ENCODE measurements at places on chromosomes 16 and 17.

- DNase-seq = no peak
Measured at GRCh38 chr17:30952638-30953393, 18.0 kb upstream of the RNF135 start.

DNA sequence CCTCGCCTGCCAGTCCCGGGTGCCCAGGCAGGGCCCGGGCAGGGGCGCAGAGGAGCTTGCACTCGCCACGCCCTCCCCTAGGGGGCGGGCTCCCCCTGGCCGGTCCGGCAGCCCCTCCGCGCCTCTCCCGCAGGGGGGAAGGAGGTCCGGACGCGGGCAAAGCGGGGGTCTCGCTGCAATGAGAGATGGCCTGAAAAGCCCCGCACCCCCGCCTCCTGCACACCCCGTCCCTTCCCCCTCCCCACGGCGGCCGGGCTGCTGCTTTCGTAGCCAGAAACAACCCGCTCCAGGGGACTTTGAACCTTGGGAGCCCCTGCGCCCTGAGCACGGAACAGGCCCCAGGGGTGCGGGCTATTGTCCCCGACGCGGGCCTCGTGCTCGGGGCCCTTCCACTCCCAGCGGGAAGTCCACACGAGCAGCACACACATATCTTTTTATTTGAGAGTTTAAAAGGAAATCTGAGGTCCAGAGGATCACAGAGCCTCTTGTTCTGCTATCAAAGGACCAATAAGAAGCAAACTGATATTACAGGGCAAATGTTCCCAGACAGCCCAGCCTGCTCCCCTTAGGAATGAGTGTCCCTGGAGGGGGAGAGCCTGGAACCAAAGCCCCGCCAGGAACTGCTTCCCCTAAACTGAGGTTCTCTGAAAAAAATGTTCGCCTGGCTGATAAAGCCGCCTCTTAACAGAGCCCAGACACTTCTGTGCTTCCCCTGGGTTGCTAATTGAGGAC is 5.8 kb upstream of the CBX4 start:
- peak; percentile 72 for DNase-seq

GRCh38 chr17:68865584-68865983 is 89.6 kb downstream of the ABCA8 start:
- no peak for DNase-seq

GRCh38 chr16:51008037-51008436 is 143.0 kb downstream of the SALL1 start:
- no peak for DNase-seq

DNA sequence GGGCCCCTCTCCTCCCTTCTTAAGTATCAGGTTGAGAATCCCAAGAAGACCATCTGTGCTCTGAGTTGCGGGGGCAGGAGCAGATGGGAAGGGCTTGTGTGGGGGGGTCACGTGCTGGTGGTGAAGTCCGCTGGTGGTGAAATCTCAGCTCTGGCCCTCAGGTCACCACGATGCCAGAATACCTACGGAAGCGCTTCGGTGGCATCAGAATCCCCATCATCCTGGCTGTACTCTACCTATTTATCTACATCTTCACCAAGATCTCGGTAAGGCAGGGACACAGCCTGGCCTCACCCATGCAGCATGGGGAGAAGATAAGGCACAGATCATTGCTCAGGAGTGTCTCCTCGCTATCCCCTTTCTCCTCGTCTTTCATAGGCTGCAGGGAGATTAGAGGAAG is 29.7 kb downstream of the SLC5A11 start:
- no peak for DNase-seq

- no peak for DNase-seq
Measured at GRCh38 chr16:71426880-71427615, 14.8 kb downstream of the TLE7 start.

- peak; percentile 74 for DNase-seq
Measured at GRCh38 chr17:57892820-57893595, 43.2 kb upstream of the MRPS23 start.

- DNase-seq = no peak
Measured at GRCh38 chr17:47251421-47251940, 2.1 kb upstream of the ITGB3 start.

DNA sequence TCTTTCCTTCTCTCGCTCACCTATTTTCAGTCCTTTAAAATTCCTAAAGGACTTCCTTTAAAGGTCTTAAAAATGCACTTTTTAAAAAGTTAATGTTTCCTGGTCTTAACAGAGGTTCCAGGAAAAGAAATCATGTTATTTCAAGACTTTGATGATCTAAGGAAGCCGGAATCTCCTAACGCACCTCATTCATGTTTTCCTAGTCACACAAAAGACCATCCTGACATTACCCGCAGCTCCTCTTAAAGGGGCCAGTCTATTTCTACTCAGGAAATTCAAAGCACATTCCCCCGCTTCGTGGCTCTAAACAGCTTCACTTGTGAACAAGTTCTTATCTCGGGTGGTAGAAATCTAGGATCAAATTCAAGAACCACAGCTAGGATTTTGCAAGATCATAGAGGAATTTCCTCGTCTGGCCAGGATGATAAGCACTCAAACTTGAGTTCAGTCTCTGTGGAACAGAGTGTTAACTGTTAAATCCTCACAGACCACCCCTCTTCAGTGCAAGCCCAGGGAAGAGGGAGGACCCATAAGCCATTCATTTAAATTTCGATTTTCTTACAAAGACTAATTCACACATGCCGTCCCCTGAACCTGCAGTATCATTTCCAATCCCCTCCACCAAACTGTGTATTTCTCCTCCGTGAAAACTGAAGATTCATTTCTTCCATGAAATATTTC is 137.1 kb upstream of the AXIN2 start:
- DNase-seq = no peak

DNA sequence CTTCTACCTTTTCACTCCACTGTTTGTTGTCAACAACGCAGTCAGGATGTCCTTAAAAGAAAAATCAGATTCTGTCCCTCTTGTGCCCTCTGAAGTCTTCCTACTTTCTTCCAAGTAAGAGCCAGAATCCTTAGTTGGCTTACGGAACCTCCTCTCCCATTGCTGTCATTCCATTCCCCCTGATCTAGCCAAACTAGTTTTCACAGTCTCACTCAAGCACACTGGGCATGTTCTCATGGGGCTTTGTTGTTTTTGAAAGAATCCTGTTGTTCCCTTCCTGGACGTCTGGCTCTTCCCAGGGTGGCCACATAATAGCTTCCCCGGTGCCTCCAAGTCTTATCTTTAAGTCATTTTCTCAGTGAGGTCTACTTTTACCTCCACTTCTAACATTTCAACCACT is 158.6 kb upstream of the ELAC2 start:
- no peak for DNase-seq

DNA sequence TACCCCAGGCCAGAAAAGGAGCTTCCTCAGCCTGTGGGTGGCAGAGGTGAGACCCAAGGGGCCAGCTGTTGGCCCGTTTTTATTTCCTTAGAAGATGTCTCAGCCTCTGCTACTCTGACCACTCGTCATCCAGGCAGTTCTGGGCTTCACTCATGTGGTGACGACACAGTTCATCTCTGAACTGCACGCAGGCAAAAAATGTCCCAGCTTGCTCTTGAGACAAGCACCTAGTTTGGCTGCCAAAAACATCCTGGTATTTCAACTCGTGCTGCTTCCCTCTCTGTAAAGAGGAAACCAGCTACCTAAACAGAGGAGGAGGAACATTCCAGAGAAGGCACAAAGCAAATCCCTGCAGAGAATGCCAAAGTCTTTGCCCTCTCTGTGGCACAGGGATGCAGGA is 125.7 kb downstream of the XYLT1 start:
- no peak for DNase-seq

DNA sequence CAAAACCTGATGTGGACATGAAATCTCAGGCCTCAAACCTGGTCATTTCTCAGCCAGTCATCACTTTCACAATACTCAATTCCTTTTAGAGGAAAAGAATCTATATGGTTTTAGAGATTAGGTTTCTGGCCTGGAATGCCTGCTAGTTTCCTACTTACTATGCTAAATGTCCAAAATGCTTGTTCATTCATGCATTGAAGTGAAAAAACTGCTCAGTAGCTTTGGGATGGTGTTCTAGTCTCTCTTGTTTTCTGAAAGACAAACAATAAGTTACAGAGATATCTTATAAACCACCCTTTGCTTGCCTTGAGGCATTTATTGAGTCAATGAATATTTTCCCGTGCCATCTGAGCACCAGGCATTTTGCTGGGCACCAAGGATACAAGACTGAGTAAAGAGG is 1146.5 kb upstream of the GOT2 start:
- no peak for DNase-seq

DNA sequence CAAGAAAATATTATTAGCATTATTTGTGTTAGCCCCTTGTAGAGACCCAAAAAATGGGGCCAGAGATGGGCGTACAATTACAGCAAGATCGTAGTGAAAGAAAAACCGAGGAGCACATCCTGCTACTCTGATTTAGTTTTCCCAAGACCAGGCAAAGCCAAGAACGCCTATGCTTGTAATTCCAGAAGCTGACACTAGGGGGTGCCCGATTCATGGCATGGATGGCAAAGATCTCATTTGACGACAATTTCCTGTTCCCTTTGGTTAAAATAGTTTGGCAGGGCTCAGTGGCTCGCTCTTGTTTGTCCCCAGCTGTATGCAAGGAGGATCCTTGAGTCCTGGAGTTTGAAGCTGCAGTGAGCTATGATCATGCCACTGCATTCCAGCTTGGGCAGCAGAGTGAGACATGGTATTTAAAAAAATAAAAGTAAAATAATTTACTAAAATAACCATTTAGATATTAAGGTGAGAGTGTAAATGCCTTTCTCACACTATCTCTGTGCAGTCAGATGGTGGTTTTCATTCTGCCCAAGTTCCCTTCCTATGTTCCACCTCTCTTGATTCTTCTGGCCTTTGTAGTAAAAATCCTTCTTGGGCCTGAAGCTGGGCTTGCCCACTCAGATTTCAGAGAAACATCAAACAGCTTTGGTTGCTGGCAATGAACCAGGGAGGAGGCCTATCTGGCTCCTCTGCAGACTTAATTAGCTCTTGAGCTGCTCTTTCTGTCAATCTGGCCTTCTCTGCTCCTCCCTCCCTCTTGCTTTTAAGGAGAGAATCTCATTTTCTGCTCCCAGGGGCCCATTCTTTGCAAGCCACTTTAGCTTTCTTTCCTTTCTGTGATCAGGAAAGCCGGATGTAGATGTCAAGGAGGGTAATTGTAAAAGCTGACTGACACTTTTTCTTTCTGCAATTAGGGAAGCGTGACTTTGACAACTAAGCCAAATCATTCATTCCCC is 31.2 kb downstream of the TMEM238L start:
- no peak for DNase-seq

- DNase-seq = no peak
Measured at GRCh38 chr17:6753546-6753945, 2.3 kb upstream of the XAF1 start.

- DNase-seq = peak; percentile 72
Measured at GRCh38 chr17:1089915-1090314, 89.9 kb downstream of the ABR start.

DNA sequence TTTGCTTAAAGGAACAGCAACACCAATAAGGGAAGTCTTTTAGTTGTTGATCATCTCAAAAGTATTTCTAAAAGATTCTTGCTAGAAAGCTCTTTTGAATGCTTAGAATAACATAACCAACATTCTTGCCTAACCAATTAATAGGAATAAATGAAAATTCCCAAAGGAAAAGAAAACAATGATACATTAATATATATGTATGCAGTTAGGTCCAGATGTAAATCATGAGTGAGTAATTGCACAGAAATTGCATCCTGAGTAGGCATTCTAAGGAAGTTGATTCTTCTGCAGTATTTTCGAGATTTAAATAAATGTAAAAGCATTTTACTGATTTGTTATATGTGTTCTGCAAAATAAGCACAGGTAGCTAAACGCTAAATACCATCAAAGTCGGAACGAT is 22.1 kb downstream of the COX10 start:
- no peak for DNase-seq

- DNase-seq = no peak
Measured at GRCh38 chr16:82439678-82440293, 187.0 kb upstream of the CDH13 start.

- no peak for DNase-seq
Measured at GRCh38 chr17:36632916-36633771, 31.8 kb downstream of the MRM1 start.
